ENCODE measurements at places on chromosomes 3 and 15.

- DNase-seq = peak; percentile 38
Observed at GRCh38 chr3:51391566-51392354, 675 bp downstream of the RBM15B start.

GRCh38 chr3:122964811-122965210 is 62.8 kb downstream of the SEMA5B start:
- DNase-seq = no peak

GRCh38 chr15:69996321-69997160 is 101.2 kb downstream of the TLE3 start:
- DNase-seq = no peak

GRCh38 chr3:170643831-170644230 is 58.0 kb upstream of the SLC7A14 start:
- DNase-seq = no peak

- no peak for DNase-seq
Observed at GRCh38 chr3:171744158-171744741, 66.0 kb downstream of the PLD1 start.

DNA sequence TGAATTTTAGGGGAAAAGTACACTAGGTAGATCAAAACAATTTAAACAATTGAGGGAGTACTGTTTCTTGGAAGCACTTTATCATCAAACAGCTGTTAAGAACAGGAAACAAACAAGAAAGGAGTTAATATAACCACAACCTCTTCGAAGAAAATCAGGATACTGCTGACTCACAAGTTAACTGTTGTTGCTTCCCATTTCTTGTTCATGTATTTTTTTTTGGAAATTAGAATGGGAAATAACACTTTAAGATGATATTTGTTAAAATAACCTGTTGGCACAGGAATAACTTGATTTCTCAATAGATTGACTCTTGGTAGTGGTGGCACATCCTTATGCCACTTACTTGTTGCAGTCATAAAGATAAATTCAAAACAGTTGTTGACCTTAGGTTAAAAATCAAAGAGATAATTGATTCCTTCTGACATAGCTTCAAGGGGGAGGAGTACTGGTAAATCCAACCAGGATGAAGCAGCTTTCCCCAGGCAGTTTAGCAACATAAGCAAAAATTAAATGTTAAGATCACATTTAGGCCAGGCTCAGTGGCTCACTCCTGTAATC is 3.3 kb downstream of the BNIP2 start:
- no peak for DNase-seq
